ENCODE measurements at places on chromosomes 2 and 18.
A peak's percentile ranks its signal among the peaks of the same experiment; 100 is the strongest.

- no peak for DNase-seq
These were observed 82.0 kb downstream of the SMAD7 start for GRCh38 chr18:48868468-48869466.

DNA sequence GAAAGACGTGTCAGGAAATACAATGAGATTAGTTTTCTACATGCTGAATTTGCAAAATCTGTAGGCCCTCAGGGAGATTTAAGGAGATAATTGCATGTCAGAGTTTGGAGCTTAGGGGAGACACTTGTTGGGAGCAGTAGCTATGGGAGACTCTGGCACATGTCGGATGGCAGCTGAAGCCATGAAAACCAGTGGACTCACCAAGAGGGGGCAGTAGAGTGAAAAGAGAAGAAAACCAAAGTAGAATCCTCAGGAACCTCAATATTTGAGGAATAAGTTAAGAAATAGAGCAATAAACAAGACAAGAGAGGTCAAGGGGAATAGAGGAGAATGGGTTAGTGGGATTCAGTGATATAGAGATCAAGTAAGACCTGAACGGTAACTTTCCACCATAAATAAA, 24.8 kb downstream of the RUFY4 start:
- DNase-seq = no peak

- DNase-seq = no peak
These were observed 101.8 kb downstream of the COL6A3 start for GRCh38 chr2:237312021-237312755.

DNA sequence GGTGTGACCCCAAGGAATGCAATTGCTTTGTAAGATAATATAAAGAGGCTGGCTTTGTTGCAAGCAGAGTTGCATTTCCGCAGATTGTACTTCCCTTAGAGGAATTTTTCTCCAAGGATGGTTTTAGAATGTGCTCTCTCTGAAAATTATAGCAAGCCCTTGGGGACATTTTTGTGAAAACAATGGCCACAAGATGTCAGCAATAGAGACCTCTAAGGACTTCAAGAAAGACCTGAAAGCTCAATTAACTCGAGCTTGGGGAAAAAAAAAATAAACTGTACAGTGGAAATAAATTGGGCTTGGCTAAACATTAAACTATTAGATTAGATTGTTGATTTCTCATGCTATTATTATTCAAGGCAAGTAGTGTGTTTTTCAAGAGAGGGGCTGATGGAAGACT, 81.3 kb upstream of the KYNU start:
- no peak for DNase-seq

GRCh38 chr2:113080134-113080533, 12.4 kb downstream of the IL1F10 start:
- peak; percentile 16 for DNase-seq

DNA sequence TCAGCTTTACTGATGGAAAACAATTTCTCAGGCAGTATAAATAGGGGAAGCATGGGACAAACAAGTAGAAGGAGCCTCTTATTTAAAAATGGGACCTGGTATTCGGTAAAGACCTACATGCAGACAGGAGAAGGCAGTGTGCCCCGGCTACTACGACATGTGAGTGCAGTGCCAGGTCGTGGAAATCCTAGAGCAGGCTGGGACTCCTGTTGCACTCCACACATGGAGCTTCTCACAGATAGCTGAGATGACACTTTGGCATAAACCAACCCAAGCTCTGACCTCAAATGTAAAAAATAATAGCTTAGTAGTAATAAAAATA, 885 bp upstream of the DSEL start:
- peak; percentile 25 for DNase-seq

DNA sequence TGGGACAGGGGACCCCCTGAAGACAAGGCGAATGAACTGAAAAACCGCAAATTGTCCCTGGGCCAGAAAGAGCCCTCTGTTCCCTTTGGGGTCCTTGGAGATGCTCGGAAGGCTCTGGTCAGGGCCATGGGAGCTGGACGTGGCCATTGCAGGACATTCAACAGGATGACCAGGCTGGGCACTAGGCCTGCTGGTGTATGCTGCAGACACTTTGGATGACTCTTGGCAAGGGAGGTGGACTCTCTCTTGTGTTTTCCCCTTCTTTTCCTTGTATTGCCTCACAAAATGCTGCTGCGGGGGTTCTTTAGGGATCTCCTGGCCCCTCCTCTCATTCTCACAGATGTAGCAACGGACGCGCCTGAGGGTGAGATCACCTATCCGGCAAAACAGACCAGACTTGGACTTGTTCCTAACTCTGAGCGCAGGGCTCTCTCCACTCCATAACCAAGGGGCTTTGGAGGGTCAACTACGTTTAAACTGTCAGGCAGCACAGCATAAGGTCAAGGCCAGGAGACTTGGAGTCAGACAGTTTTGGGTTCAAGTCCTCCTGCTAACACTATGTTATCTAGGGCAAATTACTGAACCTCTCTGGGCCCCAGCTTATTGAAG, 41.8 kb upstream of the SH3RF3 start:
- DNase-seq = no peak

GRCh38 chr2:127118038-127118437, 11.1 kb upstream of the BIN1 start:
- DNase-seq = no peak

DNA sequence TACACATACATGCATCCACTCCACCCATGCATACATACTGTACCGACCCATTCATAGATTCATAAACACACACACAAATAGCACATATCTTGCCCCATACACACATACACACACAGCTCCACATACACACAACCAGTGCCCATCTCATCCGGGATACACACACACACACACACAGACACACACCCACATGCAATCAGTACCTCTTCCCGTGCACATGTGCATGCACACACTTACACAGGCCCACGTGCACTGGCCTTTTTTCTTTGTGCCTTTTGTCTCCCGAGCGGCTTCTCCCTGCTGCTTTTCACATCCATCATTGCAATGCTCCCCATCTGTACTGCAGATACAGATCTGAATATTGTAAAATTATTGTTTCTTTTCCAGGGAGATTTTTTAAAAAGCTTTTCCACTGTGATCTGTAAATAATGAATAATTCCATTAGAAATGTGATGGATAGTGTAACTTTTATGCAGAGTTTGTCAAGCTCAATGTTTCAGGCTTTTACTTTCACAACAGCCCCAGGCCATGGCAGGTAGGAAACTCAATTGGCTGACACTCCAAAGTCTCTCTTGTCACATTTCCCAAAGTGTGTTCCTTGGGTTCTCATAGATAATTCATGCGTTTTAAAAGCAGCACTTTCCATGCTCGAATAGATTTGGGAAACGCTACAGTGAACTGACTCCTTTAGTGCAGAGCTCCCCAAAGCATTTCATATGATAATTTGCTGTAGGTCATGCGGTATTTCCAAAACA, 393.5 kb downstream of the CTNNA2 start:
- no peak for DNase-seq

GRCh38 chr2:78061301-78061700, 539.1 kb upstream of the LRRTM4 start:
- no peak for DNase-seq

DNA sequence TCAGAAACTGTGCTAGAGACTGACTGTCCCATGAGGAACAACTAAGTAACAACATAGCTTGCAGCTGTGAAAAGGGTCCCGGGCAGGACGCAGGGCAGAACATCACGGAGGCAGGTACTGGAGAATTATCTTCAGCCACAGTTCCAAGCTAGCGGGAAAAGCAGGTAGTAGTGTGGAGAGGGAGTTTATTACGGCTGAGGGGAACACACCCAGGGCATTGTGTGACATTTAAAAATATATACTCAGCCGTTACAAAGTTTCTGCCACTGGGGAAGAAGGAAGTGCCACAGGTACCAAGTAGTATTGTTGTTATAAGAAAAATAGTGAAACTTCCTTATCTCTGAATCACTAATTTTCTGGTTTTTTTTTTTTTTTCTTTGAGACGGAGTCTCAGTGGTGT, 179.6 kb downstream of the LAMA1 start:
- DNase-seq = no peak

DNA sequence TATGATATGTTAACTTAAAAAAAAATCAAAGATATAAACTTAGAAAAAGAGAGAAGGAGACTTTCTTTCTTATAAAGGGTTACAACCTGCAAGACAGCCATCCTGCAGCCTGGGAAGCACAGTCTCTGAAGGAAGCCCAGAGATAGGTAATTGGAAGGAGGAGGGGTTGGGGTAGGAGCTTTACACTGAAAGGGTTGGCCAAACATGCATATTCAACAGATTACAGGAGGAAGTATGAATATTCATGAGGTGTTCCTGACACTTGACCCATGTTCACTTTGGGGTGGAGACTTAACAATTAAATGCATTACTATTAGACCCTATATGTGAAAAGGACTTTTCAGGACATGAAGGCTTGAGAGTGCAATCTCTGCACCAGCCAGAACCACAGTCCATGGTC, 71.7 kb upstream of the CDH2 start:
- no peak for DNase-seq

DNA sequence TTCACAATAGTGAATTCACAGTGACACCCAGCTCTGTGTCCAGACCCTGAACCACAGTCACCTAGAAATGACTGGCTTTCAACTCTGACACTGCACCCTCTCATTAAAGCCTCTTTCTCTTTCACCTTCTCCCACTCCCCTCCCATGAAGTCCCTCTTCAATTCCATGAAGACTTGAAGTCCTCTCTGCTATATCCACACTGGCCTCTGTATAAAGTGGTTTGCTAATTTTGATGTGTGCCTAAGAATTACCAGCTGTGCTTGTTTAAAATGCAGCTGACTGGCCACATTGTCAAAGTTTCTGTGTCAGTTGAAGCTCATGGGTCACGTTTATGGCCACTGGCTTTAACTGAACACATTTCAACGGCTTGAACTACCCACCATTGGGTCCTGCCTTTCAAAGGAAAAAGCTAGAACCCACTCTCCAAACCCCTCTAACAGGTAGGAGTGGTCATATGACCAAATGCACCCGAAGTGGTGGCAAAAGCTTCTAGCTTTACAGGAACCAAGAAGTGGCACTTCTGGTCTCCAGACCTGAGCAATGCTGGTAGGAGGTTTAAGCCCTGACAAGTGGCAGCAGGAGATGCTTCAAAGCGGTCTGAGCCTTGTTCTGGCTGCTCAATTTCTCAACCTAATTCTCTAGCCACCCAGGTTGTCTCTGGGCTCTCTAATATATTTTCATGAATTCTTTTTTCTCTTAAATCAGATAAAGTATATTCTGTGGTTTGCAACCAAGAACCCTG, 34.2 kb downstream of the B4GALT6 start:
- DNase-seq = no peak

DNA sequence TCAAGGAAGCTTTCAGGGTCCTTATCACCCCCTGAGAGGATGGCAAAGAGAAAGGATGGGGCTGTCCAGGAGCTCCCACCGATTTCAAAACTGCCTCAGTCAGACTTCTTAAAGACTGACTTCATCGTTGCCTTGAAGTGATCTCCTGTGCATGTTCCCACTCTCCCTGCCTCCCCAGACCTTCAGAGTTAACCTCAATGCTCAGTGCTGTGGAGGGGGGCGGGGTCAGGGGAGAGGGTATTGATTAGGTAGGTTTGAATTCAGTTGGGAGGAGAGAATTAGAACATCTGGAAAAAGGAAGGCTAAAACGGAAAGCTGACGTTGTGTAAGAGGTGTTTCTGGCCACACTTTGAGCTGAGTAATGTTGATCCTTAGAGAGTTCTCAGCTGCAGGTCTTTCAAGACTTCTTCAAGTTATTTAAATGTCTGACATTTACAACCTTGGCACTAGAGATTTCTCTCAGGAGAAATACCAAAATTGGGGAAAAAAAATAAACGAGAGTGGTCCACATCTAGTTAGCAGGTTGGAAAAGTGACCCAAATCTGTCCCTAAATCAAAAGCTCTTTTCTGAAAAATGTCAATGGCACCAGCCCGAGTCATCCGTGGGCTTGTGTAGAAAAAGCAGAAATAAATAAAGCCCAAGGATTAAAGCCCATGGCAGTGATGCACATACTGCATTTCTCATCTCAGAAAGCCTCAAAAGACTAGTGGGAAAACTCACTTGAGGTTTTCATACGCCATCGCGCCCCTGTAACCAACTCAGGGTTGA, 134.7 kb upstream of the EPAS1 start:
- DNase-seq = no peak

DNA sequence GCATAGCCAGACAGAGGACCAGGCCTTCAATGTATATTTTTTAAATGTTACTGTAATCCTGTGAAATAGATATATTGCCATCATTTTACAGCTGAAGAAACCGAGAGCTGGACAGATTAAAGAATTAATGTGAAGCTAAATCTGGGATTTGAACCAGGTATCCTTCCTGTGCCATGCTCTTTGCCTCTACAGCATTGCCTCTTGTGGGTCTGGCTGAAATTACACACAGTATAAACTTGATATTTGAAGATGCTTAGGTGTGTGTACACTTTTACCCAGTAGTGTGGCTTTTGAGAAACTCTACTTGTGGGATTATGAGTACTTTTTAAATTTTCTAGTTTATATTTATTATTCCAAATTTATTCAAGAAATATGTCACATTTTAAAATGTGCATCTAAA, 264.5 kb downstream of the CNTNAP5 start:
- no peak for DNase-seq

DNA sequence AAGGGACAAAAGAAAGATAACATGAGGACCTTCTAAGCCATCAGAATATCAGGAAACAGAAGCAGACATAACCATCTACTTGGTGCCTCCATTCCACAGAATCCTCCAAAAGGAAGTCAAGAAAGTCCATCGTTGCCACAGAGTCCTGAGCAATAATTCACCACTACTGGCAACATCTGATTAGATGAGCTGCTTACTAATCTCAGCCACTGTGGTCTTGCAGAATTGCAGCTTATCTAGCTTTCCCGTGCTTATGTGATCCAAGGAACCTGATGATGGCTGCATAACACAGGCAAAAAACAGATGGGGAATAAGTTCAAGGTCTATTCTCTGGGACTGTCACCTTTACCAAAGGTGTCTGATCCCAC, 278.5 kb downstream of the AFF3 start:
- DNase-seq = no peak

DNA sequence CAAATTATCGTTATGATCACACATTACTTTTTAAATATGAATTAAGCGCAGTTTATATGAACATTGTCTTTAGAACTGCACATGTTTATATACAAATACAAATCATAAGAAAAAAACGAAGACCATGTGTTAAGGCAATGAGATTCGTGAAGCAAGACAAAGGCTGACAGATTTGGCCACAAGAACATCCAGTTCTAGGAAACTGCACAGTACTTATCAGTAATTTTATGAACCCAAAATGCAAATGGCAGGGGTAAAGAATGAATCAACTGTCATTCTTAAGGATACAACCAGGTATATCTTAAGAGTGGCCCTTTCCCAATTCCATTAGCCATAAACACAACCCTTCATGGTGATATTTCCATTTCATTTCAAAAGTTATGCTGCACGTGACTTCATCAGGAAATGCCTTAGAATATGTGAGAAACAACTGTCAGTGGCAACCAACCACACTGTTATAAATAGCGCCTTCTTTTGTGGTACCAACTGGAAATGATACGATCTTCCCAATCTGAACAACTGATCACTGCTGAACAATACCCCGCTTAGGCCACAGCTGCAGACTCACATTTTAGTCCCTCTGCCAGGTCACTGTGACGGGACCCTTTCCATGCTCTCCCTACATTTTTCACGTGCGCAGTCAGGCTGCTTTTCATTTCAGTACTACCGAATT, 144.9 kb downstream of the L3MBTL4 start:
- DNase-seq = no peak
